Vagina (tissue), 2 donors: ENCODE measurements at places on chromosomes 3 and 15. TPM values are rescaled to one million over a fixed set of nuclear protein-coding genes. Genes with fewer than 3 reads are reported as not detected.

DNA sequence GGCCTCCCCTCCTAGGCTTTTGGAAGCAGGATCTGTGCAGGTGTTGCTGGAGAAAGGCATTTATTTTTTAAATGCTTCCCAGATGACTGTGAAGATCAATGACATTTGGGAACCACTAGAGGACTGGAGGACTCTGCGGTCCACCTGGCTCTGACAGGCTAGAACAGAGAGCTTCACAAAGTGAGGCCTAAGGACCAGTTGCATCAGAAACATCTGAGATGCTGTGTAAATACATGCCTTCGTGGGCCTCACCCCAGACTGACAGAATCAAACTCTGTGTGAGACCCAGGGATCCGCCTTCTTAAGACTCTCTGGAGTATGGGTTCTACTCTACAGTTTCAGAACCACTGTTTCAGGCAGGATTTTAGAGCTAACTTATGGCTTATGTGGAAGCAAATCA, 105.0 kb upstream of the ICE2 start:
- no peak for DNase-seq
- peaks cover 72% of the 10 kb centered on the region for H3K4me1 ChIP-seq
- peak overlapping the region; percentile 44 for H3K27ac ChIP-seq
- no peaks in the 10 kb centered on the region for H3K27me3 ChIP-seq

GRCh38 chr15:95580121-95580520, 750.4 kb upstream of the NR2F2 start:
- no peaks in the 10 kb centered on the region for H3K27me3 ChIP-seq
- H3K27ac ChIP-seq: no peak overlapping the region
- DNase-seq: no peak
- no peaks in the 10 kb centered on the region for H3K4me1 ChIP-seq

DNA sequence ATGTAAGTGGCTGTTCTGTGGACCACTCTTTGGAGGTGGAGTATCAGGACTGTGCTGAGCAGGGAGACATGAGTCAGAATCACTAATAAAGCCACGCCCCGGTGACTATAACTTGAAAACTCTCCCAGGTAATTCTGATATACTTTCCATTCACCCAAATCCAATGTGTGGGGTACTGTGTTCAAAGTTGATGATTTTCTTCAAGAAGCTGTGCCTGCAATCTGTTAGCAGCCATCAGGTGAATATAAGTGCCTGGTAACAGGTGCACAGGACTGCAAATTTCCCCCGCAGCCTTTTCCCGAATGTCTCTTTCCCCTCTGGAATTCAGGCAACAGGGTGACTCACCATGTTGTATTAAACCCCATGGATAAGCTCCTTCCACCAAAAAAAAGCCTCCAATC, 17.0 kb downstream of the MAGI1 start:
- no peaks in the 10 kb centered on the region for H3K27me3 ChIP-seq
- H3K27ac ChIP-seq: no peak overlapping the region
- H3K36me3 ChIP-seq: no peaks in the 10 kb centered on the region
- H3K4me1 ChIP-seq: peaks cover 13% of the 10 kb centered on the region
- no peak for DNase-seq

DNA sequence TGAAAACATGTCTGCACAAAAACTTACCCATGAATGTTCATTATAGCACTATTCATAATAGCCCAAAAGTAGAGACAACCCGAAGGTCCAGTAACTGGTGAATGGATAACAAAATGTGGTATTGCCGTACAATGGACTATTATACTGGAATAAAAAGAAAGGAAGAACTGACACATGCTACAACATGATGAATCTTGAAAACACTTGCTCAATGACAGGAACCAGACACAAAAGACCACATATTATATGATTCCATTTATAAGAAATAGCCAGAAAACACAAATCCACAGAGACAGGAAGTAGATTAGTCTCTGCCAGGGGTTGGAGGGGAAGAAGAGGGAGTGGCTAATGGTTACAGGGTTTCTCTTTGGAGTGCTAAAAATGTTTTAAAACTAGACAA, 18.3 kb downstream of the SHC4 start:
- H3K4me3 ChIP-seq: no peak overlapping the region
- no peak overlapping the region for H3K27ac ChIP-seq
- no peak for DNase-seq
- no peaks in the 10 kb centered on the region for H3K4me1 ChIP-seq
- no peaks in the 10 kb centered on the region for H3K27me3 ChIP-seq

DNA sequence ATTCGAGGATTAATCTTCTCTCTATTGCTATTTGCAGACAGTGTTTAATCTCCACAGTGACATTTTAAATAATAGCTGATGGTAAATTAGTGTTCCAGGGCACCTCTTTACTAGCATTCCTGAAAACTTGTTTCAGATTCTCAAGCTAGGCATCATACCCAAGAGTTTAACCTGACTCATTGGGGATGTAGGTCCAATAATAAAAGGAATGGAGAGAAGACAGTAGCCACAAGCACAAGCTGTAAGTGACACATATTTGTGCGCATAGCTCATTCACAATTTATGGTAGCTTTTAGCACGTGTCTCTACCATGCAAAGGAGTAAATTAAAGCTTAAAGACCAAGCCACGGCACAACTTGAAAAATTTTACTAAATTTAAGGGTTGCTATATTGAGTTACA, 171.3 kb upstream of the FAM3D start:
- no peak for DNase-seq
- no peaks in the 10 kb centered on the region for H3K4me1 ChIP-seq
- H3K27ac ChIP-seq: no peak overlapping the region
- no peaks in the 10 kb centered on the region for H3K36me3 ChIP-seq

DNA sequence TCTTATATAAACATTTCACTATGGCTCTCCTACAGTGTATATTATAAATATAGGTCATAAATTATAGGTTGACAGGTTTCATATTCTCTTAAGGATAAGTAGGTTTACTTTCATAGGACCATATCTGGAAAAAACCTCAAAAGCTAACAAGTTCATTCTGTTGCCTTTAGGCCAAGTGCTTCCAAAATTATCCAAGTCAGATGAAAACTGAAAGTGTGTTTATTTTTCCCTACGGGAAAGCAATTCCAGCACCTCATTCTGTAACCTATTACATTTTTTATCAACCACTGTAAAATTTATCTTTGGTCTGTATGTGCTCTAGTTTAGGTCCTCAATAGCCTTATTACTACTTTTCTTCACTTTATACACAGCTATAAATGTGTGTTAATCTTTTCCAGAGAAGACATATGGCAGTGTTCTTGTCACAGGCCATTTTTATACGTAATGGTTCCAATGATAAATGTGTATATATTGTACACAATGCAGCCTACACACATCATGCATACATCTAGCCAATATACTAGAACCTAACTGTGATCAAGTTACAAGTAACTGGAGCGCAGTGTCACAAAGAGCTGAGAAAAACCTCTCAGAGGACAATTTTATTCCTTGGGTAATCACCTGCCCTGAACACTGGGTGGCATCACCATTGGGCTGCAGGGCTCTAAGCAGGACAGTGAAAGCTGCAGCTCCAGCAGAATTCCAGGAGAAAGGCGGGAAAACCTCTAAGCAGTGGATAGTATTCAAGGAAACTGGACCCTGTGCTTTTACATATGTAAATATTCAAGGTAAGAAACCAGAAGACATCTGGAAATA, 251.3 kb downstream of the CTNNB1 start:
- no peak for DNase-seq
- no peaks in the 10 kb centered on the region for H3K4me1 ChIP-seq
- no peak overlapping the region for H3K27ac ChIP-seq
- H3K36me3 ChIP-seq: no peaks in the 10 kb centered on the region
- H3K4me3 ChIP-seq: no peak overlapping the region

DNA sequence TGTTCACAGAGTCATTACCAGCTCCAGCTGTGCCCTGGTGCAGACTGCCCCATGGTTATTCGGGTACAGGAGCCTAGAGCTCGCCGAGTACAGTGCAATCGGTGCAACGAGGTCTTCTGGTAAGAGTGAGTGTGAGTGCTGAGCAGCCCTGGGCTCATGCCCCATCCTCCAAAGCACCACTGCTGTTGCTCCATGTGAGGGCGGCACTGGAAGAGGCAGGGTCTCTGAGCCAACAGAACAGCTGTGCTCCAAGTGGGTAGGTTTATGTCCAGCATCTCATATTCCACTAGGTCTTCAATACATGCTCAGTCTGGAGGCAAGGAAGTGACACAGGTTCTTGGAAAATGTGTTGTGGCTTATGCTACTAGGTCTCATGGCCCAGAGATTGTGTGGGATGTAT, 19.5 kb upstream of the P4HTM start:
- H3K4me1 ChIP-seq: no peaks in the 10 kb centered on the region
- no peaks in the 10 kb centered on the region for H3K36me3 ChIP-seq
- no peak overlapping the region for H3K27ac ChIP-seq
- no peak for DNase-seq
- H3K27me3 ChIP-seq: no peaks in the 10 kb centered on the region
- no peak overlapping the region for H3K4me3 ChIP-seq

GRCh38 chr15:43212951-43213350, 7.9 kb downstream of the EPB42 start:
- no peak overlapping the region for H3K27ac ChIP-seq
- H3K36me3 ChIP-seq: no peaks in the 10 kb centered on the region
- DNase-seq: no peak
- no peak overlapping the region for H3K4me3 ChIP-seq
- H3K27me3 ChIP-seq: no peaks in the 10 kb centered on the region

GRCh38 chr3:107813026-107813425, 277.8 kb downstream of the CD47 start:
- no peaks in the 10 kb centered on the region for H3K4me1 ChIP-seq
- H3K27me3 ChIP-seq: no peaks in the 10 kb centered on the region
- H3K36me3 ChIP-seq: no peaks in the 10 kb centered on the region

DNA sequence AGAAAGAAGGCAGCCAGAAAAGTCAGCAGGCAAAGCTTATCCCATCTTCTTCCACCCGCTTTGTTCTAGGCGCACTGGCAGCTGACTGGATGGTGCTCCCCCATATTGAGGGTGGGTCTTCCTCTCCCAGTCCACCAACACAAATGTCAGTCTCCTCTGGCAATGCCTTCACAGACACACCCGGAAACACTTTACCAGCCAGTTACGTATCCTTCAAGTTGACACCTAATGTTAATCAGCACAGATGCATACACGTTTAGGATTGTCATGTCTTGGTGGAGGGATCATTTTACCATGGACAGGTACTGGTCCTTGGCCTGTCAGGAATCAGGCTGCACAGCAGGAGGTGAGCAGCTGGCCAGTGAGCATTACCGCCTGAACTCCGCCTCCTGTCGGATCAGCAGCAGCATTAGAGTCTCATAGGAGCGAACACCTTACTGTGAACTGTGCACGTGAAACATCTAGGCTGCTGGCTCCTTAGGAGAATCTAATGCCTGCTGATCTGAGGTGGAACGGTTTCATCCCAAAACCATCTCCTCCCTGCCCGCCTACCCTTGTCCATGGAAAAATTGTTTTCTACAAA, 59.1 kb upstream of the PYDC2 start:
- no peaks in the 10 kb centered on the region for H3K27me3 ChIP-seq
- no peak for DNase-seq
- no peaks in the 10 kb centered on the region for H3K36me3 ChIP-seq

- DNase-seq: no peak
- H3K4me3 ChIP-seq: no peak overlapping the region
- H3K27ac ChIP-seq: peak overlapping the region; percentile 95
- H3K27me3 ChIP-seq: no peaks in the 10 kb centered on the region
- peaks cover 53% of the 10 kb centered on the region for H3K4me1 ChIP-seq
Observed at GRCh38 chr3:184321666-184322065, 7.3 kb downstream of the EIF4G1 start.

DNA sequence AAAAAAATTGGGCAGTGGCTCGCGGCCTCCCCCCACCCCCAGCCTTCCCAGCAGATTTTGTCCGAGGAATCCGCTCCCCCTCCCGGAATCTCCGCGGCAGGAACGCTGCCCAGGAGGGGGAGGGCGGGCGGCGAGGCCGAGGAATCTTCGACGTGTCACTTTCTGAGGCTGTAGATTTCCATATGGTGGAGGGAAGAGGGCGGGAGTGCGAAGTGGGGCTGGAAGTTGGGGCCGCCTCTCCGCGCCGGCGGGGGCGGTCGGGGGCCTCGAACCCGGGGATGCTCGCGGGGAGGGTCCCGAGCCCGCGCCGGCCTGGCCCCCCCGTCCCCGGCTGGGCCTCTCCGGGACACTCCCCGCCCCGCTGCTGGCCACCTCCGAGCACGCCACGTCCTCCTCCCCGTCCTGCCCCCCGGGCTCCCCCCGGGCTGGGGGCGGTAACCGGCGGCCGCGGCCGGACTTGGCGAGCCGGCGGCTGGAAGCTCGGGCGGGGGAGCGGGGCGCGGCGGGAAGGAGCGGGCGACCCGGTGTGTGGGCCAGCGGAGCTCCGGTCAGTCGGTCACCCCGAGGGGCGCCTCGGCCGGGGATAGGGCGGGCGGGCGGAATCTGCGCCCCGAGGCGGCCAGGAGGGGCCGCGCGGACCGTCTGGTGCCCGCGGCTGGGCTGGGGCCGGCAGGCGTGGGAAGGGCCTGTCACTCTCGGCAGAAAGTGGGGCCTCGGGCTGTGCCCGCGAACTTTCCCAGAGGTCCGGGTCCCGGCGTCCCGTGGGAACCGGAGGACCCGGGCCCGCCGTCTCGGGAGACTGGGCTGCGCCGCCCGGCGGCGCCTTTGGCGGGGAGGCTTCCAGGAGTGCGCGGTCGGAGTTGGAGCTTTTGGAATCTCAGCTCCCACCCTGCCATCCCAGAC, 951 bp downstream of the FNDC3B start:
- no peaks in the 10 kb centered on the region for H3K27me3 ChIP-seq
- H3K27ac ChIP-seq: peak overlapping the region; percentile 98
- no peak for DNase-seq
- H3K4me1 ChIP-seq: peaks cover 35% of the 10 kb centered on the region

- no peak overlapping the region for H3K4me3 ChIP-seq
- no peaks in the 10 kb centered on the region for H3K27me3 ChIP-seq
- DNase-seq: no peak
- no peaks in the 10 kb centered on the region for H3K4me1 ChIP-seq
Observed at GRCh38 chr3:185071287-185071800, 81.5 kb downstream of the C3orf70 start.

- no peak for DNase-seq
- no peaks in the 10 kb centered on the region for H3K36me3 ChIP-seq
- no peak overlapping the region for H3K27ac ChIP-seq
Observed at GRCh38 chr3:45763303-45763675, 33.0 kb downstream of the SLC6A20 start.

DNA sequence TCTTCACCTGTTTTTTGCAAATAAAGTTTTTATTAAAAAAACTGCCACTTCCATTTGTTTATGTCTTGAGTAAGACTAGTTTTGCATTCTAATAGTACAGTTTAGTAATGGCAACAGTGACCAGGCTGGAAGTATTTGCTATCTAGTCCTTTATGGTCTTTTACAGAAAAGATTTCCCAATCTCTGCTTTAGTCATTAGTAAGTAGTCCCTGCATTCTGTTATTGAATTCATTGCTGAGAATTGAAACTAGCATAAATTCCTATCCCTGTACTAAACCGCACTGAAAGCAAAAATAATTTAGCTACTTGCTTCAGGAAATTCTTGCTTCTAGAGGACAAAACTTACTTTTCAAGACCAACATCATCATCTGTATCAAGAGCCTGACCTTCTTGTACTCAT, 46.2 kb downstream of the CNTN6 start:
- no peak overlapping the region for H3K4me3 ChIP-seq
- no peak for DNase-seq
- no peaks in the 10 kb centered on the region for H3K4me1 ChIP-seq
- no peaks in the 10 kb centered on the region for H3K36me3 ChIP-seq
- H3K27me3 ChIP-seq: no peaks in the 10 kb centered on the region
- H3K27ac ChIP-seq: no peak overlapping the region

The FOXB1 gene
- not detected for total RNA-seq

The ITGA11 gene
- total RNA-seq: 15.5 TPM

The CLDN16 gene
- 0.49 TPM for total RNA-seq

The ALPK3 gene
- total RNA-seq: 2.5 TPM

The CAMK2N2 gene
- total RNA-seq: not detected

The SPINK8 gene
- not detected for total RNA-seq

The SHF gene
- 15.0 TPM for total RNA-seq

The MASP1 gene
- 172 TPM for total RNA-seq

The SV2B gene
- 3.2 TPM for total RNA-seq

The ERICH6 gene
- total RNA-seq: not detected
